Stimulated activated CD8-positive, alpha-beta memory T cell treated with anti-CD3 and anti-CD28 coated beads, Interleukin-4, amount 100 ng/mL, for 4 hours (primary cell): ENCODE measurements at places on chromosomes 2 and 18.

- DNase-seq: no peak
Measured at GRCh38 chr18:63774511-63774910, 707 bp upstream of the SERPINB7 start.

DNA sequence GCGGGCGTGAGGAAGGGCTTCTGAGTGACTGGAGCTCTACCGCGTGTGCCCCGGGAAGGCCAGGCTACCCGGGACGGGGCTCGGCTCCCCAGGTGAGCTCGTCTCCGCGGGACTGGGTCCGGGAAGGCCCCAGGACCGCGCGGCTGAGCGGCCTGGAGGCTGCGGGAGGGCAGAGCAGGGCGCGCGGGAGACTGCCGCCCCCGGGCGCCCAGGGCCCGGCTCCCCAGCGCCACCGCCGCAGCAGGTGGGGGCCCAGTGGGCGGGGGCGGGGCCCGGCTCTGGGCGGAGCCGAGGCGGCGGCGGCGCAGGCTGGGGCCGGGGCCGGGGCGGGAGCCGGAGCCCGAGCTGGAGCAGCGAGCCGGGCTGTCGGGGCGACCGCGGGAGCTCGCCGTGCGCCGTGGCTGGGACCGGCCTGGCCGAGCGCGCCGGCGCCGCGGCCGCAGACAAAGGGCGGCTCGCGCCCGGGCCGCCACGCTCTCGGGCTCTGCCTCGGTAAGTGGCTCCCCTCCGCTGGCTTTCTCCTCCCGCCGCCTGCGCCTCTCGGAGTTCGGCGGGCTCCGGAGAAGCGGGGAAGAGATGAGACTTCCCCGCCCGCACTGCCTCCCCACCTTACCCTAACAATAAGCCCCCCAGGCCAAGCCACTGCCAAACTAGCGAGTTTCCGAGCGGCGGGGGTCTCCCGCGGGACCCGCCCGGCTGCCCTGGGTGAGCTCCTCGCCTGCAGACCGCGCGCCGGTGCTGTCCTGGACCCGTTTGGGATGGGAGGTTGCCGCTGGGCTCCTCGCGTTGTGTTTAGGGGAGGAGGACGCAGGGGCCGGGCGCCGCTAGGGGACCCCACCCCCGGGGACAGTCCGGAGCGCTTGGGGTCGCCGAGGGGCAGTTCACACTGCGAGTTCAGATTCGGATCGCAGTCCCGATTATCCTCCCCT, at the start of gene MAPK4:
MAPK4 (plus strand) TSS at position 336 of the 929 bp plus-strand sequence. CDS start 103,872 bp downstream, outside the sequence.
- no peak for DNase-seq

- no peak for DNase-seq
Measured at GRCh38 chr2:216882876-216883275, 23.0 kb upstream of the TNP1 start.

DNA sequence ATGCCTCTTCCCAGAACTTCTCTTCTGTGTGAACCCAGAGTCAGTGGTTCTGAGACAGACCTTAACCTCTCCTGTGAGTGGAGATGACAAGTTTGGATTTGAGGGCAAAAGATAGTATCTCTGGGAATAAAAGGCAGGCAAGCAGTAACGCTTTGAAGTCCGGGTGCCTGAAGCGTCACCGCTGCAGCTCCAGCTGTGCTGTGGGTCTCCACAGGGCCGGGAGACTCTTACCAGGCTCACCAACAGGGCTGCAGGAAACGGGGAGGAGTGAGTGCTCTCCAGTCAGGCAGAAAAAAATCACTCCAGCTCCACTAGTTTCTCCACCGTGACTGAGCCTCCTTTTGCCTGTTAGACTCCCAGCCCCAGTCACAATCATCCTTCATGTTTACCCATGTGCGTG, 79.7 kb upstream of the MAP4K4 start:
- DNase-seq: no peak

DNA sequence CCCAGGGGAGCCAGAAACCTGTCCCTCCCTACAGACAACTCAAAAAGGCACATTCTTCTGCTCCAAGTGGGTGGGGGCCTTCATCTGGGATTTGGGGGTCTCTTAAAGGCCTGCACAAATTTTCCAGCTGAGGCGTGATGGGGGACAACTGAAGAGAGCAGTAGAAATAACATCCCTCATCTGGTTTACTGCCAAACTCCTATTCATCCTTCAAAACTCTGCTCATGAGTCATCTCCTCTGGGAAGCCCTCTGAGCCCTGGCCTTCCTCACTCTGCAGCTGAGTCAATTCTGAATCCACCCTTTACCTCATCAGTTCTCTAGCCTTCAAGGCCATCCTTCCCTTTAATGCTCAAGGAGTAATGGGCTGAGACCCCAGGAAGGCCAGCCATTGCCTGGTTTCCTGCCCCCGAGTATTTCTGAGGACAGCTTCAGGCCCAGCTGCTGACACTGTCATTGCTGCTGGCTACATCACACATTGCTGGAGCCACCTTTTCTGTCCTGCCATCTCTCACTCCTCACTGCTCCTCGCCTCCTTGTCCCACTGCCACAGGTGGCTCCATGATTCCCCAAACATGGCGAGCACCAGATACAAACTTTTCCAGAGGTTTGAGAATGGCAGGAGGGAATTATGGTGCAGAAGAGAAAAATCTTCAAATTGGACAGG, 32.2 kb upstream of the GLI2 start:
- no peak for DNase-seq

GRCh38 chr2:138236142-138236541, 265.4 kb upstream of the SPOPL start:
- no peak for DNase-seq

- DNase-seq: no peak
Measured at GRCh38 chr2:40480596-40480995, 28.7 kb upstream of the SLC8A1 start.

DNA sequence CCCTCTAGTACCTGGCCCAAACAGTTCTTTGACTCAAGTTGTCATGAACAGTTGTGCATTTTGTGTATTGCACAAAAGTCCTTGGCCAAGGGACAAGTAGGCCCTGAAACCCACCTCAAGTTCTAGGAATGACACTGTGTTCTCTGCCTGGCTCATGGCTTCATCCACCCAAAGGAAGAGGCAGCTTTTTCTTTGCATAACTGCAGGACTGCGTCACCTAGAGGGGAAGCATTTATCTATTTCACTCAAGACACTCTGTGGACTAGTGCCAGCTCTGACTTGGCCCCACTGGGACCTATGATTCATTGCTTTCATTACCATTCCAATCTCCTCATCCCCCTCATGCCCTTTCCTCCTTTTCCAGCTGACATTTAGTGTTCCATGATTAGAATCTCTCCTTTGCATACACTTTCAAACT, 119.3 kb upstream of the SIX2 start:
- no peak for DNase-seq

DNA sequence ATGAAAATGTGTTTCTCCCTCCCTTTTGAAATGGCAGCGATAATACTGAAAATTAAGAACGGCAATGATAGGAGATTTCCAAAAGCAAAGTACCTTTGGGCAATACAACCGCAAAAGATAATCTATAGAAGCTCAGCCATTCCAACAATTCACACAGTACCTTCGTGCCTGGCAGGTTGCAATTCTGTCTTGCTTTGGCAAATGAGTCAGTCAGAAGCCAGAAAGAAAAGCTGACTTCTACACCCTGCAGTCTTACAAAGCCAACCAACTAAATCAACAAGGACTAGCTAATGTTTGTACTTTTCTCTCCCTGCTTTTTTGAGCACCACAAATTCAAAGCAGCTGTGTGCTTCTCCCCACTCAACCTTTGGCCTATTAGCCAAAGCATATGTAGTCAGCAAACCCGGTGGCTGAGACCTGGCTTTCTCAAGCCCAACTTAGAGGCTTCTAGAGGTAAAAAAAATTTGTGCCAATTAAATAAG, 25.7 kb upstream of the ID2 start:
- DNase-seq: no peak

DNA sequence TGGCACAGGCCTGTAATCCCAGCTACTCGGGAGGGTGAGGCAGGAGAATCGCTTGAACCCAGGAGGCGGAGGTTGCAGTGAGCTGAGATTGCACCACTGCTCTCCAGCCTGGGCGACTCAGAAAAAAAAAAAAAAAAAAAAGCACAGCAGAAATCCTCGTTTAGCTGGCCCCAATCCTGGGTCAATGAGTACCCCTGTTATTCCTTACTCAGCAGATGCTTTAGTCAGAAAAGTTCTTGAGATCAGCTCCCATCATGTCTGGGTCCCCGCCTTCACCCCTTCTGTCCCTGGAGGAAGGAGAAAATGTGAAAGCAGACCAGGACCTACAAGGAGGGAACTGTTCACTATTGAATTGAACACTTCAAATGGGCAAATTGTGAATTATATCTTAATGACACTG, 16.4 kb upstream of the KCNG3 start:
- no peak for DNase-seq

DNA sequence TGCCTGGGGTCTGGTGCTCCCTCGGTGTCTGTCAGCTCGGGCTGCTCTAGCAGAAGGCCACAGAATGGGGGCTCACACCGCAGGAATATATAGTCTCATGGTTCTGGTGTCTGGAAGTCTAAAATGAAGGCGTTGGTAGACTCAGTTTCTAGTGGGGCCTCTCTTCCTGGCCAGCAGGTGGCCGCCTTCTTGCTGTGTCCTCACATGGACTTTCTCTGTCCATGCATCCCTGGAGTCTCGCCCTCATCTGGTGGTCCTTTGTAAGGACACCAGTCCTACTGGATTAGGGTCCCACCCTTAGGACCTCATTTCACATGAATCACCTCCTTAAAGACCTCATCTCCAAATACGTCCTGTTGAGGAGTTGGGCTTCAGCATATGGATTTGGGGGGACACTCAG, 65.7 kb downstream of the RRM2 start:
- no peak for DNase-seq

DNA sequence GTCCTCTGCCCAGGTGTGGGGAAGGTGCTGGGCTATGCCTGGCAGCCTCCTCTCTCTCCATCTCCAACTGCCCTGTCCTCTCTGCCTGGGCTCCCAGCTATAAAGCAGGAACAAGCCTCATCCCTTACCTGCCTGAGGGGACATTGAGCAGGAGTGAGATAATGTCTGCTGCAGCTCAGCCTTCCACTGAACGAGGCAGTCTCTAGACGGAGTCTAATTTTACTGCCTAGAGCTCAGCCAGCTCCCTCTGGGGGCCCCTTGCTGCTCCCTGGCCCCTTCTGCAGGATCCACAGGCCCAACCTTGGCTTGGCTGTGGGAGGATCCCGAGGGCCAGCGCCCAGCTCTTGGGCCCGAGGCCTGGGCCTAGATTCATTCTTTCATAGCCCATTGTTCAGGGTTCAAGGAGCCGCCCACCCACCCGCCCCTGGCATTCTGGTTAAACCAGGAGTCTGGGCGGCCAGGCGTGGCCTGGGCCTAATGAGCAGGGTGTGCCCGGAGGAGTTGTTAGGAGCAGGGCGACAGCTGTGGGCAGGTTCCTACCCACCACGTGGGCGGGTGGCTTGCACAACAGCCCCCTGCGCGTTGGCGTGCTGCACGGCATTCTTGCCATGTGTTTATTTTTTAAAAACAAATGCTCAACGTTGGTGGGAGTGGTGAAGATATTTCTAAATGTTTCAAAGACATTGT, 44.6 kb downstream of the FOSL2 start:
- no peak for DNase-seq

DNA sequence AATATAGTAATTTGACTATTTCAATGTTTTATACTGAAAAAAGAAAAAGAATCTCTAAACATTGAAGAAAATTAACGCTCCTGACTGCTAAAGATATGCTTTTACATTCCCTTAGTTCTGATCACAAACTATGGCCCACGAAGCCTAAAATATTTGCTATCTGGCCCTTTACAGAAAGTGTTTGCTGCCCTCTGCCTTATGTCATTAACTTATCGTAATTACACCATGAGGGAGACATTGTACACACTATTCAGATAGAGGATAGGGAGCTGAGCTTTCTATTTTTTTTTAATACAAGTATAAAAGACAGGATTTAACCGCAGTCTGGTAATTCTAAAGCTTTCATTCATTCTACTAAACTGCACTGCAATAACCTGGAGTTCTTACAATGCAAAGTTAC, 393.1 kb upstream of the DCC start:
- no peak for DNase-seq

- no peak for DNase-seq
Measured at GRCh38 chr2:97900806-97901205, 94.9 kb downstream of the TMEM131 start.

DNA sequence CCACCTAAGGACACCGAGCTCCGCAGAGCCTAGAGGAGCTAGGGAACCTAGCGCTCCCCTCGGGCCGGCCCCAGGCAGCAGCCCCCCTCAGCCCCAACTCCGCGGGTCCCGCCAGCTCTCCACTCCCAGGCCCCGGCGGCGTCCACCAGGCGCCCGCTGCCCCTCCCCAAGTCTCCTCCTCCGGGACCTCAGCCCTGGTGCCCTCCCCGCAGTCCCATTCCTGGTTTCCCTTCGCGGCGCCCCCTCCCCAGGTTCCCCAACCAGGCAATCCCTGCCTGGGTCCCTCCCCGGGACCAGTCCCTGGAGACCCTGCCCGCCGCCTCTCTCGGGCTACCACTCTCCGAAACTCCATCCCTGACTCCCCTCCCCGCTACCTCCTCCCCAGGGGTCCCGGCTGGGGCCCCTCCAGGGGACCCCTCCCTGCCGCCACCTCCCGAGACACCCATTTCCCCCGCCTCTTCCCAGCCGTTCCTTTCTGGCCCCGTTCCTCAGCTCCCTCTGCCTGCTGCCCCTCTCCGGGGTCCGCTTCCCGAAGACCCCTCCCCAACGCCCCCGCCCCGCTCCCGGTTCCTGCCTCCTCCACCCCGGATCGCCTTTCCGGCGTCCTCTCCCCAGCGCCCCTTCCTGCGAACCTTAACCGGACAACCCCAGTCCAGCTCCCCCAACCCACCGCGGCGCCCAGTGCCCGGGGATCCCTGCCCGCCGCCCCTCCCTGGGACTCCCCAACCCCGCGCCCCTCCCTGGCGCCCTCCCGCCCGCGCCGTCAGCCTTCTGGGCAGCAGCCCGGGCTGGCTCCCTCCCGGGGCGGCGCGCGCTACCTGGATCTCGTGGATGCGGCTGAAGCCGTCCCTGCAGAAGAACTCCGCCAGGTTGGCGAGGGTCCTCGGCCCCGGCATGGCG, 678 bp downstream of the CYP27C1 start:
- DNase-seq: no peak

GRCh38 chr2:176094349-176094748, 1.8 kb downstream of the HOXD13 start:
- no peak for DNase-seq

DNA sequence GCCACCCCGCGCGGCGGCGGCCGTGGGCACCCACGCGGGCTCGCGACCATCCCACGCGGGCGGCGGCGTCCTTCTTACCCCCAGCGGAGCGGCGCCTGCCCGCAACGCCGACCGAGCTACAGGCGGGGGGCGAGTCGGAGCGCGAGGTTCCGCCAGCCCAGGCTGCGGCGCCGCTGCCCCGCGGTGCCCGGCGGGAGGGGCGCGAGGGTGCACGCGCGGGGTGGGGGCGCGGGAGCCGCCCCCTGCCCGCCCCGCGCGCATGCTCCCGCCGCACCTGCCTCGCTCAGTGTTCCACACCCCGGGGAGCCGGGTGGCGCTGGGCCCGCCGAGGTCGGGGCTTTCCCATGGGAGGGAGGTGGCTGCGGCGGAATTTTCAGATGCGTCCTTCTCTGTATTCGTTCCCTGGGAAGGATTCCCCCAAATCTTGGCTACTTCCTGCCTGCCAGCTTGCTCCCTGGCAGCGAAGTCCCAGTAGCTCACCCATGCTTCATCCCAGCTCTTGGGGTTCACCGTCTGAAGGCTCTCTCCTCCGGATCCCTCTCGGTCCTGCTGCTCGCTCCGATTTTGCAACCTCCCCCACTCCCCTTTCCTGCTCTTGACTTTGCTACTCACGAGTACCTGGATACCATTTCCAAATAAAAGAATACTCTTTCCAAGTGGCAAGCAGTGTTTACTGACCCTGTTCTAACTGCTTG, at the start of gene L3MBTL4:
L3MBTL4 (minus strand) TSS at position 189 of the 695 bp plus-strand sequence. CDS start 103,286 bp downstream, outside the sequence.
- DNase-seq: no peak

GRCh38 chr2:224569654-224570053, 15.5 kb downstream of the CUL3 start:
- no peak for DNase-seq

- no peak for DNase-seq
Measured at GRCh38 chr2:10712185-10712809, 9.1 kb upstream of the ATP6V1C2 start.

- DNase-seq: no peak
Measured at GRCh38 chr18:8081872-8082553, 514.9 kb downstream of the PTPRM start.
